NCI-H1092 treated with DMSO at 0.1 percent for 48 hours (cell line): ENCODE measurements at places on chromosomes 11 and 22.

GRCh38 chr11:116638463-116638862 is 134.3 kb downstream of the BUD13 start:
- peak; percentile 9 for DNase-seq

- no peak for DNase-seq
These were observed 22.0 kb downstream of the RSPH14 start for GRCh38 chr22:23119494-23120414.

- DNase-seq = no peak
These were observed 12.1 kb upstream of the TMEM45B start for GRCh38 chr11:129803533-129803932.

- no peak for DNase-seq
These were observed 40.5 kb downstream of the LARGE1 start for GRCh38 chr22:33879796-33880195.

GRCh38 chr22:19051381-19052072 is 70.7 kb downstream of the DGCR2 start:
- no peak for DNase-seq

DNA sequence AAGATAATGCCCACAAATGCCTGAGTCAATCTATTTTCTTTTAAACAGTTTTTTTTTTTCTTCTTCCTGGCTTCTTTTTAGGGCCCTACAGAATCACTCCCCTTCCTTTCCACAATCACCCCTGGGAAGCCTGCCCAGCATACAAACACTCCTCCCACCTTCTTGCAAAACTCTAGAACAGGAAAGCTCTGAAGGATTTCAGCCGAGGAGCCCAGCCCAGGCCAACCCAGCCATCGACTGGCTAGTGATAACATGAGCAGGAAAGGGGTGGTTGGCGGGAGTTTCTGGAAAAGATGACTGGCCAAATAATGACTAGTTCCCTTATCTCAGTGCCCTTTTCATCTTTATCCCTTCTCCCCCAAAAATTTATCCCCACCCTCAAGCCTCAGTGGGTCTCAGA is 68.2 kb downstream of the USP35 start:
- DNase-seq = no peak

DNA sequence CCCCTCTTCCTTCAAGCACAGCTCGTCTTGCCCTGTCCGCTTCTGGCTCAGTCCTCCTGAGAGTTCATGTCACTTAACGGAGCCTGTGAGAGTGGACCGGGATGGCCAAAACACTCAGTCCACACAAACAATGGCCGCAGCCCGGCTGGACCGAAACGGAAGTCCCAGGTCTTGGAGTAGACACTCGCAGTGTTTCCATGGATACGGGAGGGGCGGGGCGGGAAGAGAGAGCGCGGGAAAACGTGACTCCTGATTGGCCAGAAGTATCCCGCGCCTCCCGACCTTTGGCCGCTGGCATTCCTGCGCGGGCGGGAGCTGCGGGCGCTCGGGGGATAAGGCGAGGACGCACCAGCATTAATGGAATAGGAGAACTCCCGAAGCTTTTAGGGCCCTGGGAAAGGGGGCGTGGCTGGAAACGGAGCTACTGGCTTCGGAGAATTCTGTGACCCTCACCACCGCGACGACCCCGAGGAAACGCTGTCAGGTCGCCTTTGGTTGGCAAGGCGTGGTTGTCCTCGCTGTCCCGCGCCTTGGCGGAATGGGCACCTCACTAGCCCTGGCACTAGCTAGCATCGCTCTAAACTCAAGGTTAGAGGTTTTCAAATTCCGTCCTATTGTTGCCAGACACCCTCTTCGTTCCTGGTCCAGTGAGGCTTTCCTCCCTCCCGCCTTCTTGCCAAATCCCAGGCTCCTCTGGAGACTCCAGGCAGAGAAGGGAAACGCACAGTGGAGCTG is at the start of the genes NLRP14 and ZNF214:
Gene NLRP14 (plus strand): TSS at position 297 of the 735 bp plus-strand sequence. CDS start 18,108 bp downstream, outside the sequence.
Gene ZNF214 (minus strand): TSS at position 164 of the 735 bp plus-strand sequence. CDS start 17,511 bp downstream, outside the sequence.
- no peak for DNase-seq

DNA sequence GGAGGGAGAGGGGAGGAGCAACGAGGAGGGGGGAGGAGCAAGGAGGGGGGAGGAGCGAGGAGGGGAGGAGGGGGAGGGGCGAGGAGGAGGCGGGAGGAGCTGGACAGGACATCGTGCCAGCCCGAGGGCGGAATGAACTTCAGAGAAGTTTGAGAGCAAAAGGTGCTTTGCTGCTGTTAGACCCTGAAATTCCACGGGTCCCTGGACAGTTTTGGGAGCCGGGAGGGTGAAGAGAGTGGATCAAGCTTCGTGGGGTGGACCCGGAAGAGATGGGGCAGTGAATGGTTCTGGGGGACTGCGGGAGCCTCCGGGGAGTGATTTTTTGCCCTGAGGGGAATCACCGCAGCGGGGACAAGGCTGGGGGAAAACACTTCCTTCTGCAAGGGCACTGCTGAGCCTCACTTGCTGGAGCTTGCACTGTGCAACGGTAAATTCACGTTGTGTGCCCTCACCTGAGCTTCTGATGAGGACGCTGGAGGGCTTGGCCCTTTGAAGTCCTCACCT is 10.7 kb upstream of the NLRP6 start:
- no peak for DNase-seq

DNA sequence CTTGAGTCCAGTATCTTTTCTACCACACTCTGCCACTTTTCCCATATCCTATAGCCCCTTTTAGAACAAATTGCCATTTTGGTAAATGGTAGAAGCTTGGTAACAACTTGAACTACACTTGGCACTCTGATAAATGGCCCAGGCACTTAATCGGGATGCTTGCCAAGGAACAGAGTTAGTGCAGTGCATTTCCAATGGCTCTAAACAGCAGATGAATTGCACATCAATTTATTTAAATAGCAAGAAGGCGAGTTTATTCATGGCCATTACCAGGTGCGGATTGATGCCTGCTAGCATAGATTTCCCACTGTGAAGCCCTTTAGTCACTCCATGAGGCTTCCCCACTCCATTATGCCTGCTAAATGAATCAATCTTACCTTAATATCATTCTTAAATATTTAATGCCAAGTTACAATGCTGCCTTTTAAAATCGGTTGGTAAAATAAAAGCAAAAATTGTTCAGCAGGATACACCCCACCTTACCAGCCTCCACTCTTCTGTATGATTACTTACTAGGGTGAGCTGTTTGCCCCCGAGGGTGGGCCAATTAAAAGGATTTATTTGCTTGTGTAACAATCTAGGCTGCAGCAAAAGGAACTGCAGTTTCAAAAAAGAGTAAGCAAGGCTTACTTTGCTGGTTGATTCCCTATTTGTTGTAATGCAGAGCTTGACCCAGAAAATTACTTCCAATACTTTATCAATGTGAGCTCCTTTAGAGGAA is 136.0 kb upstream of the ARHGAP42 start:
- peak; percentile 78 for DNase-seq

GRCh38 chr22:49446145-49446758 is 381.4 kb downstream of the BRD1 start:
- no peak for DNase-seq

DNA sequence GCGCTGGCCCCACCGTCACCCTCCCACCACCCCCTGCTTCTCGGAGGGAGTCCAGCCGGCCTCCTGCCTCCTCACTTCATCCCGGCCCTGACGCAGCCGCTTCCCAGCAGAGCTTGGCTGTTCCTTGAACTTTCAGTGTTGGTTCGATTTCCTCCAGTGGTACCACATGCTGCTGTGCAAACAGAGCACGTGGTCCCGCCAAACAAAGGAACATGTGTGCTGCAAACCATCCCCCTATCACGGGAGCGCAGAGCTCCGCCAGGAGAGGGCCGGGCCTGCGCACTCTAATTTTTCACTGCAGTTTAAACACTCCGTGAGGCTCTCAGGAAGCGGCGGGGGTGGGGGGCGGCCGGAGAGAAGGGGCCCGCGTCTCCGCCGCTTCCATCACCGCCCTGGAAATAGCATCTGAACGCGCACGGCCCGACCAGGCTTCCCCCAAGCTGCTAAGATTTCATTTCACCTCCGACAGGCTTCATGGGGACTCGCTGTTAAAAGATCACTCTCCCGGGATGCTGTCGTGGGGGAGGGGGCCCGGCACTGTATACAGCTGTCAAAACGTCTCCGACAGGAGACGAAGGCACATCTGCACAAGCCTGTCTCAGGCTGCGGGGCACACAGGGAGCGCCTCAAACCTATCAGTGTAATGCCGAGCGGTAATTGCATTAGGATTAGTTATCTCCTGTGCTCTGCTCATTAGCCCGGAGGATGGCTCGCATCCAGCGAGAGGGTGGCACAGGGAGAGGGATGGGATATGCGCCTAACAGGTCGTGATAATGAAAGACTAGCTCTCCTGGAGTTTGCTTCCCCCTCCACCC is 269.9 kb upstream of the SORL1-AS1 start:
- DNase-seq = peak; percentile 99

DNA sequence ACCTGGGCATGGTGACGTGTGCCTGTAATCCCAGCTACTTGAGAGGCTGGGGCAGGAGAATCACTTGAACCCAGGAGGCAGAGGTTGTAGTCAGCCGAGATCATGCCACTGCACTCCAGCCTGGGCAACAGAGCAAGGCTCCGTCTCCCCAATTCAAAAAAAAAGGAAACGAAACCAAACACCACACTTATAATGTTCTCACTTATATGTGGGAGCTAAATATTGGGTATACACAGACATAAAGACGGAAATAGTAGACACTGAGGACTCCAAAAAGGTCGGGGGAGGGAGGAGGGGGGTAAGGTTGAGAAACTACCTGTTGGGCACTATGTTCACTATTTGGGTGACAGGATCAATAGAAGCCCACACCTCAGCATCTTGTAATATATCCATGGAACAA is 94.3 kb downstream of the GAB2 start:
- no peak for DNase-seq

GRCh38 chr11:120883404-120884080 is 140.4 kb upstream of the TBCEL start:
- peak; percentile 30 for DNase-seq

DNA sequence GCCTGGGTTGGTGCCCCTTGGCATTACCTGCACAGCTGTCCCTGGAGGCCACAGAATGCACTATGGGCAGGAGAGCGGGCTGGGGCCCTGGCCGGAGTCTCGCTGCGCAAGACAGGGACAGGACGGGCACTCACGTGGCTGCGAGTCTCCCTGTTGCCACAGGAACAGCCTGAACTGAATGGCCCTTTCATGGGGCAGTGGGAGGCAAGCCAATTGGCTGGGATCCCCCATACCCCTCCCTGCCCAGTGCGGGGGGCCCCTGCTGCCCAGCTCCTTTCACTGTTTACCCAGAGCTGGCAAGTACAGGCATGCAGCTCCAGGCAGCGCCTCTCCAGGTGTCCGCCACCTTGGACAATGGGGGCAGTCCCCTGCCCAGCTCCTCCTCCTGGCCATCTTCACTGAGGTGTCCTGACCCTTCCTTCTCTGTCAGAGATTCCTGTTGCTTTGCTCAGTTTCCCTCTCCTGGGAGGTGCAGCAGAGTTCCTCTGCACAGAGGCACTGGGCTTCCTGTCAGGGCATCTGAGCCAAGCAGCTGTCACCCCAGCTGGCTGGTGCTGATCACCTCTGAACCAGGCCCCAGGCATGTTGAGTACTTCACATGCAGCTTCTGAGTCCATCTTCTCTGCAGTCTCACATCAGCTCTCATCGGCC is 5.2 kb downstream of the USP2 start:
- DNase-seq = no peak

- DNase-seq = no peak
These were observed 543.4 kb downstream of the BUD13 start for GRCh38 chr11:116229236-116229970.

DNA sequence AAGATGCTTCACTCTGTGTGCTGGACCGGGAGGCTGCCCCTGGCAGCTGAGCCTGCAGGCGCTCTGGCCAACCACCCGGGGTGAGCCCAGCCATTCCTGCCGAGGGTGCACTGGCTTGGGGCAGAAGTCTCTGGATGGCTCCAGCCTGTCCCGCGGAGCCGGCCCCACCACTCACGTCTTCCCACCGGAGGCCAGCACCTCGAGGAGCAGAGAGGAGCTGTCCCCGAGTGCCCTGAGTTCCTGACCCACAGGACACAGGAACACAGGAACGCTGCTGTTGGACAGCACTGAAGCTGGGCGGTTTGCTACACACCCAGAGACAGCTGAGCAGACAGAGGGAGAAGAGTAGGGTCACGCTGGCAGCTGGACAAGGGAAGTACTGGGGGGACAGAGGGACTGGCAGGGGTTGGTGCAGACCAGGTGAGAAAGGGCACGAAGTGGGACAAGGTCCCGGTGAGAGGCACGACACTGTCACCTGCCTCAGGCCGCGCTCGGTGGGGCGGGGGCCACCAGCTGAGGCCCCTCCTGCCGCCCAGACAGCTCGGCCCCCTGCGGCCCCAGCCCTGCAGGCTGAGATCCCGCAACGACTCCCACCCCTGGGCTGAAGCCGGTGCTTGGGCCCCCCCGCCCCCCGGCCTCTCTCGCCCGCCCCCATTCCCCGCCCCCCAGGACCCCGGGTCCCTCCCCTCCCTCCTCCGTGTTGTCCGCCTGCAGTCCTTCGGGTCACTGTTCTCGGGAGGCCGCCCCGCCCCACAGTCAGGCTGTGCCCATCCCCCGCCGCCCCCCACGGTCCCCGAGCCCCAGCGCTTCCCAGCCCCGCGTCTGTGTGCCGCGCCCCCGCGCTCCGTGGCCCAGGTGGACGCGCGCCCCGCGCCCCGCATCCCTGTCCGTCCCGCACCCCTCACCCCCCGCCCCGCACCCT is 624 bp upstream of the B4GALNT4 start:
- DNase-seq = peak; percentile 35

- no peak for DNase-seq
These were observed 119.7 kb downstream of the KIRREL3 start for GRCh38 chr11:126880872-126881271.

GRCh38 chr22:49272546-49273125 is 555.0 kb downstream of the BRD1 start:
- no peak for DNase-seq

DNA sequence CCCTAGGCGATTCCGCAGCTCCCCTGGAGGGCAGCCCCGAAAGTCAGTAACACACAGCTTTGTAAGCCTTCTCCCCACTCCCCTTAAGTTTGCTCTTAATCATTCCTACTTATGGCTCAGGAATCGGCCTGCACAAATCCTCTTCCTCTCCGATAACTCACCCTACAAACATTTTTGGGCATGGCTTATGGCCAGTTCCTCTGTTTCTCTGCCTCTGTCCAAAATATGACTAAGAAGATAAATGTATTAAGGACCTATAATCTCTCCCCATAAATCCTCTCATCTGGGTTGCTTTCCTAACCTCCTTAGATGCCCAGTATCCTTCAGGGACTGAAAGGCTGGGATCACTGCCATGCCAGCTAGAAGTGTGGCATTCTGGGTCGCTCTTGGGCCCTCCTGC is 41.0 kb downstream of the PAMR1 start:
- DNase-seq = no peak

GRCh38 chr11:46600194-46600960 is 6.6 kb upstream of the AMBRA1 start:
- no peak for DNase-seq

DNA sequence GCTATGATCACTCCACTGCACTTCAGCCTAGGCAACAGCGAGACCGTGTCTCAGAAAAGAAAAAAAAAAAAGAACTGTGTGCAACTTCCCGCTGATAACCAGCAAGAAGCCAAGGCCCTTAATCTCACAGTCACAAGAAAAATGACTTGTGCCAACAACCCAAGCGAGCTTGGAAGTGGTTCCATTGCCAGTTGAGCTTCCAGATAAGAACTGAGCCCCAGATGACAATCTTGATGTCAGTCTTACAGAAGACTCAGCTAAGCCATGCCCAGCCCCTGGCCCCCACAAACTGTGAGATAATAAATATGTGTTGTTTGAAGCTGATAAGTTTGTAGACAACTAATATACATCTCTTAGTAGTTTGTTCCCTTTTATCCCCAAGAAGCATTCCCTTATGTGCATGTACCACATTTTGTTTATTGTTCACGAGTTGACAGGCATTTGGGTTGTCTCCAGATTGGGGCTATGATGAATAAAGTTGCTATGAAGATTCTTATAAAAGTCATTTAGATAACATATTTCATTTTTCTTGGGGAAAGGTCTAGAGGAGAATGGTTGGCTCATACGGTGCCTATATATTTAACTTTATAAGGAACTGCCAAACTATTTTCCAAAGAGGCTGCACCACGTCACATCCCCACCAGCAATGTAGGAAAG is 85.9 kb downstream of the TIMP3 start:
- DNase-seq = no peak
